ENCODE measurements at places on chromosomes 3 and 15.

- DNase-seq = no peak
These were observed 69.3 kb downstream of the NTRK3 start for GRCh38 chr15:88187195-88187594.

GRCh38 chr15:45107941-45108630, 5.9 kb downstream of the DUOX2 start:
- no peak for DNase-seq

DNA sequence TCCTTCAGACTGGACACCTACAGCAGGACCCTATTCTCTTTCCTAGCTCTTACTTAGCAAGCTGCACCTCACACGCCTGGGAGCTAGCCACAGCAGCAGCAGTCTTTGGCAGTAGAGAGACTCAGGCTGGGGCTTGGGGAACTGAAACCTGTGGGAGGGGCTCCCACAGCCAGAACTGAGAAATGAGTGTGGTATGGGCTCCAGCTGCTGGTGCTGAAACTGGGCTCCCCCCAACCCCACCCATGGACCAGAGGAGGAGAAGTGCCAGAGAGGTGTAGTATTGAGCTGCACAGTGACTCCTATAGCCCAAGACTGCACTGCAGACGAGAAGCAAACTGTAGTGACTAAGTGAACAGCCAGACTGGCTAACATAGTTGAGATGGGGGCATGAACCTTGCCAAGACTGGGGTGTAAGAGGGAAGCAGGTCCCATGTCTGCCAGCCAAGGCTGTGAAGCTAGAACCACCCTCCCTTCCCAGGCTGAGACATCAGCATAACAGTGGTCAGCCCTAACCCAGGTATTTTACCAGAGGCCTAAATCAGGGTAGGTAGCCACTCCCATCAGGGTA, 62.5 kb downstream of the MYO5A start:
- DNase-seq = no peak

- DNase-seq = no peak
These were observed 80.3 kb downstream of the STAG1 start for GRCh38 chr3:136671921-136672320.

GRCh38 chr3:4778119-4778518, 201.1 kb upstream of the BHLHE40 start:
- no peak for DNase-seq

- DNase-seq = peak; percentile 11
These were observed at the start of gene PPM1L for GRCh38 chr3:160755776-160756304. Gene PPM1L (plus strand): TSS chr3:160756231.

DNA sequence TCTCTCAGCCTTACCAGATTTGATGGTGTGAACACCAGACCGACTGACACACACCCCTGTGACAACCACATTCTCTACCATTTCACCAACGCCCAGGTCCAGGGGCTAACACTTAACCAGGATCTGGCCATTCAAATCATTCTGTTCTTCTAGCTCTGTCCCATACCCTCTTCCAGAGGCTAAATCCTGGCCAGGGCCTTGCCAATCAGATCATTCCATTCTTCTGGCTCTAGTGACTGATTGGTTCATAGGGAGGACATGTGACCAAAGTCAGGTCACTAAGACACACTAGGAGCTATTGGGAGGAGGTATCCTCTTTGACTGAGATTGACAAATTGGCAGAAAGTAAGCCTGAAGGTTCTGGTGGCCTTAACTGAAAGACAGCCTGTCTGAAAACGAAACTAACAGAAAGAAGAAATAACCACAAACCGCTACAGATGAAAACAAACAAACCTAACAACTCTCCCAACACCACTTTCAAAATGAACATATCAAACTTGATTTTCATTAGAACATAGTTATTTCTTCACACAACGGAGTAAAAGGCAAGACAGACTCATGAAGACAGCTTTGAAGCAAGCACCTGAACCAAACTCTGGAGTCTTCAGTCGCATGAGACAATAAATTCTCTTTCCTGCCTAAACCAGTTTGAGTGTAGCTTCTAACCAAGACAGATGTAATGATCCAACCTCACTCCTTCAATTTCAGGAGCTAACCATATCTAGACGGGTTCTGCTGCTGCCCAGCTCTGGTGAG, 68.5 kb downstream of the TRANK1 start:
- no peak for DNase-seq

DNA sequence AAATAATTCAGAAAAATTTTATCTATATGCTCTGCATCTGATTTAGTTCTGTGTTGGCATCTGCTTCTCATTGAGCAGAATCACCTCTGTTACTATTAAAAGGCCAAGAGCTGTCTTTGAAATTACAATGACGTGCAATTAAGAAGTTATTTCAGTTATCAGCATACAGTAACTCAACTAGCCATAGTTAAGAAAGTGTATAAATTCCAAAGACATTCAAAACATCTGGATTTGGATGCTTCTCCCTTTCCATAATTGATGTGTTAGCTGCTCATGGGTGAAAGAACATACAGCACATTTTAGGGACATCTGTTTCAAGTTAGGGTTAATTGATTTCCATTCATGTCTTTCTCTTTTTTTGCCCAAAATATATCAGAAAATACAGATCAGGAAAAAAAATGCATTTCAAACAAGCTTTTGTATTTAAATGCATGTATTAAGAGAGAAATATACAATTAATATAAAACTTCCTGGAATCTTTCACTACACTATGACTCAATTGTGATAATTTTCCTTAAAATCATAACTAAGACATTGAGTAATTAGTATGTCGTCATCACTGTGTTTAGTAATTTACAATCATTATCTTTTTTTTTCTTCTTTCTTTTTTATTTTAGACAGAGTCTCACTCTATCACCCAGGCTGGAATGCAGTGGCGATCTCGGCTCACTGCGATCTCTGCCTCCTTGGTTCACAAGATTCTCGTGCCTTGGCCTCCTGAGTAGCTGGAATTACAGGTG, 82.7 kb upstream of the MBNL1 start:
- DNase-seq = no peak

GRCh38 chr3:173398111-173398479, 551 bp downstream of the NLGN1 start:
- no peak for DNase-seq

GRCh38 chr15:43253431-43254403, 13.0 kb downstream of the TGM5 start:
- DNase-seq = no peak

DNA sequence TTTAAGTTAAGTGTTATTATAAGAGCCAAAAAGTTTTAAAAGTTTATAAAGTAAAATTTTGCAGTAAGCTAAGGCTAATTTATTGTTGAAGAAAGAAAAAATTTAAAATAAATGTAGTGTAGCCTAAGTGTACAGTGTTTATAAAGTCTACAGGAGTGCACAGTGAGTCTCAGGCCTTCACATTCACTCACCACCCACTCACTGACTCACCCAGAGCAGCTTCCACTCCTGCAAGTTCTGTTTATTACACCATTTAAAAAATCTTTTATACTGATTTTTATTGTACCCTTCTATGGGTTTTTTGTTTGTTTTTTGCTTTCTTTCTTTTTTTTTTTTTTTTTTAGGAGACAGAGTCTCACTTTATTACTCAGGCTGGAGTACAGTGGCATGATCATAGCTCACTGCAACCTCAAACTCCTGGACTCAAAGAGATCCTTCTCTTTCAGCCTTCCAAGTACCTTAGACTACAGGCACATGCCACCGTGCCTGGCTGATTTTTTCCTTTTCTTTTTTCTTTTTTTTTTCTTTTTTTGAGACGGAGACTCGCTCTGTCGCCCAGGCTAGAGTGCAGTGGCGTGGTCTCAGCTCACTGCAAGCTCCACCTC, 25.9 kb downstream of the CSTA start:
- DNase-seq = no peak

DNA sequence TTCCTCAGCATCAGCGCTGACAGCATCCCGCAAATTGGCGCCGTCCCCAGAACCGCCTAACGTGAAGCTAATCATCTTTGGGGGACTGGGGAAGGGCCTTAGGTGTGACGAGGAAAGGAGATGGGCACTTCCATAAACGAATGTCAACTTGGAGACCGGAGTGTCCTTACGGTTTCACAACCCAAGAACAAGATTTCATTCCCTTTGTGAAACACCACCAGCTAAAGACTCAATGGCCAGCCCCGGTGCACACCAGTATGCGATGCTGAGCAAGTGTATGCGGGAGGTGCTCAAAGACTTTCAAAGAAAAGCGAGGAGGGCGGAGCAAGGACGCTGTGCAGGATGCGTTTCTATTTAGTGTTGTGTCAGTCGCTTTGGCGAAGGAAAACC, 759 bp upstream of the TTBK2 start:
- peak; percentile 8 for DNase-seq

DNA sequence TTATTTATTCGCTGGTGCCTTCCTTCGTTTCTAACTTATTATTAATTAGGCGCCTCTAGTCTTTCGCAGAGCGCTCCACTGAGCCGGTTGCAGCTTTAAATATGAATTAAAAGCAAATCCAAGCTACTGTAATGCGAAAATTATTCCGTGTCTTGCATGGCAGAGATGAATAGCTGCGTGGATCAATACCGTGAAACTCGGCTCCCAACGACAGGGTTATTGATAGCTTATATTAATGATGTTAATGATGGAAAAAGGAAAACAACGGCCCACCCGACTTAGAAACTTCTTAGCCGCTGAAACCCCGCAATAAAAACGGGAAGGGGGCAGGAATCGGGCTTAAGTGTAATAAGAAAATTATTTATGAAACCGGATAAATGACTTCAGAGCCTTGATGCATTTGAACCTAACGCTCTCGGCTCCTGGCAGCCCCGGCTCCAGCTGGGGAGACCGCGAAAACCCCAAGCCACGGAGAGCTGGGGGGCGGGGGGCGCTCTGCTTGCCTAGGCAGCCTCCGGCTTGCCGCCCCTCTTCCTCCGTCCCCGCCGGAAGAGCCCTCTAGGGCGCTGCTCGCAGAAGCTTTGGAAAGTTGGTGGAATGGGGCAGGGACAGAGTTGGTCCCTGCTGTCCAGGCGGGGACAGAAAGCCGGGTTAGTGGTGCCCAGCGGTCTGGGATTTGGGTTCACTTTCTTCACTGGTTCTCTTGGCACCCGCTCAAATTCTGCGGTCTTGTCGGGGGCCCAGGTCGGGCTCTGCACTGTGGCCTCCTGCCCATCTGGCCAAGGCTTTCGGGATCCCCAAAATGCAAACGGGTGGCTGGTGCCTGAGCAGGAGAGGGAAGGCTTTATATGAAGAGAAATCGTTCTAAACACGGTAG, 7.7 kb upstream of the ONECUT1 start:
- no peak for DNase-seq

GRCh38 chr3:177197727-177198460, 612 bp upstream of the TBL1XR1 start:
- no peak for DNase-seq

- no peak for DNase-seq
These were observed 39.0 kb downstream of the RGMA start for GRCh38 chr15:93049914-93050578.

GRCh38 chr3:105868431-105868741, 426 bp downstream of the CBLB start:
- peak; percentile 11 for DNase-seq

- DNase-seq = no peak
These were observed 74.1 kb upstream of the CHRM5 start for GRCh38 chr15:33894193-33894592.

- DNase-seq = no peak
These were observed 82.9 kb downstream of the CHDH start for GRCh38 chr3:53763353-53763752.

- no peak for DNase-seq
These were observed 43.2 kb upstream of the PIK3R4 start for GRCh38 chr3:130789782-130790322.

DNA sequence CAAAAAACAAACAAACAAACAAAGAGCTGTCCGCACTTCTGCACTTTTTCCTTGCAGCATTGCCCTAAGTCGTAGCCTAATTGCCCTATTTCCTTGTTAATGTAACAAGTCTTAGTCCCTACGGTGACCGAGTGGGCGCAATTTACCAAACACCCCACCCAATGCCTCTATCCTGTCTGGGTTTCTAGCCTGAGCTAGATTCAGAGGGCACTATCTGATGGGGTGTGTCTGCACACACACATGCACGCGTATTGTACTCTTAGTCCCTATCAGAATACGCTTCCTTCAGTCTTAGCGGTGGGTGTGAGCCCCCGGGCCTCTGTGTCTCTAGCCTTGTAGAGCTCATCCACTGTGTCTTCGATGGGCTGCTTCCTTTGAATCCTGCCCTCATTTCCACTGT, 125.9 kb upstream of the DLG1 start:
- DNase-seq = no peak

- no peak for DNase-seq
These were observed 698 bp downstream of the IL1RAP start for GRCh38 chr3:190514413-190515153.

GRCh38 chr3:11721479-11721878, 77.8 kb upstream of the VGLL4 start:
- no peak for DNase-seq

- no peak for DNase-seq
These were observed 26.9 kb downstream of the PRKAR2A start for GRCh38 chr3:48820612-48821324.

- DNase-seq = no peak
These were observed 13.7 kb downstream of the SH3BP5 start for GRCh38 chr3:15318661-15319060.

DNA sequence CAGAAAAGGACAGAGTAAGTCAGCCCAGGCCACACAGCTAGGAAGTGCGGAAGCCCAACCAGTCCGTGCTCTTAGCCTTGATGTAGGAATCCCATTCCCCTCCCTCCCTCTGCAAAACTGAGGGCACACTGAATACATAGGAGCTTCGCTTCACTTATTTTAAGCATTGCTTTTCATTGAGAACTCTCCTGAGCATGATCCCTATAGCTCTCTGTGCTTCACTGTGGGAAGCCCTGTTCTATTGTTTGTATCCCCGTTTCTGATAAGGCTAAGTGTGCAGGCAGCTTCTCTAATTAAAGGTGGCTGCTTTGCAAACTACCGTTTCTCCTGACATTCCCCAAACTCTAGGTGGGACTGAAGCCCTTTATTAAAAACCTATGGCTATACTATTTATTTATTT, 29.9 kb downstream of the IL5RA start:
- DNase-seq = no peak

DNA sequence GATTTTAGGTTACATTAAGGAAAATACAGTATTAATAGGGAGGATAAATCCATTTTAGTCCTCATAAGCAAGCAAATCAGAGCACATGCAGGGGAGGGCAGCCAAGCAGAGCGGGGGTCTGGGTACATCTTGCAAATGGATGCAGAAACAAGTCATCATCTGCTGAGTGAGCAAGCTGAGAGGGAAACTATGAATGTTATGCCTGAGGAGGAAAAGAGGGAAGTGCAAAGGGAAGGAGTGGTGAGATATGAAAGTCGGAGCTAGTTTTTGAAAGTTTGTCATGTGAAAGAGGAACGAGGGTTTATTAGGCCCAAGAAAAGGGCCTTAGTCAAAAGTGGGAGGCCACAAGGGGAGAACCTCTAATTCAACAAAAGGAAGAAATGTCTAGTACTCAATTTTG, 15.4 kb downstream of the PTX3 start:
- DNase-seq = no peak
